ENCODE measurements at places on chromosomes 1 and 21.

DNA sequence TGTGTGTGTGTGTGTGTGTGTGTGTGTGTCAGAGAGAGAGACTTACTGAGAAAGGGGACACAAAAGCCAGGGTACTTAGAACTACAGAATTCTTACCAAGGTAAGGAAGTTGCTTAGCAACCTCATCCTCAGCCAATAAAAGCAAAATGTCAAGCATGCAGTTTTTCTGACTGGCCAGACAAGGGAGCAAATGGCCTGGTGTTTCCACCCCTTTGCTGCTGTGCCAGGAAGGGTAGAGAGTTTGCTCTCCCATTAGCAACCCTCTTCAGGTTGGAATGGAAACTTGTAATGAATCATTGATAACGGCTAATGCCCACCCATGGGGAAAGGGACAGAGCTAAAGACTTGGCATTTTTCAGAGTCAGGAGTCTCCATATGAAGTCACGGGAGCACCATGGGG is 10.6 kb downstream of the RXRG start:
- DNase-seq = no peak

DNA sequence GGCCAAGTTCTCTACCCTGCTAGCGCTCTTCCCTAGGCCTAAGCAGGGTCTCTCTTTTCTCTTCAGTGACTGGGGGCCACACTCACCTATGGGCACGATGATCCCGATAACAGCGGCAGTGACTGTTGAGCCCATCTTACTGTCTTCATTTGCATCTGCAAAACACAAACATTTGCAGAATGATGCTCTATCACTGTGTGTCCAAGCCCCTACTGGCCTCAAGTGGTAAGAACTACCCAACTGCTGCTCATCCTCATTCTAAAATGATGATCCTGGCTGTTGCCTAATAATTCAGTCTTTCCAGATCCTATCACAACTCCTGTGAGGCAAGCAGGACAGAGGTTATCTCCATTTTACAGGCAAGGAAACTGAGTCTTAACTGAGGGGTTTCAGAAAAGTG is 16.7 kb upstream of the MAGOH start:
- DNase-seq = no peak

DNA sequence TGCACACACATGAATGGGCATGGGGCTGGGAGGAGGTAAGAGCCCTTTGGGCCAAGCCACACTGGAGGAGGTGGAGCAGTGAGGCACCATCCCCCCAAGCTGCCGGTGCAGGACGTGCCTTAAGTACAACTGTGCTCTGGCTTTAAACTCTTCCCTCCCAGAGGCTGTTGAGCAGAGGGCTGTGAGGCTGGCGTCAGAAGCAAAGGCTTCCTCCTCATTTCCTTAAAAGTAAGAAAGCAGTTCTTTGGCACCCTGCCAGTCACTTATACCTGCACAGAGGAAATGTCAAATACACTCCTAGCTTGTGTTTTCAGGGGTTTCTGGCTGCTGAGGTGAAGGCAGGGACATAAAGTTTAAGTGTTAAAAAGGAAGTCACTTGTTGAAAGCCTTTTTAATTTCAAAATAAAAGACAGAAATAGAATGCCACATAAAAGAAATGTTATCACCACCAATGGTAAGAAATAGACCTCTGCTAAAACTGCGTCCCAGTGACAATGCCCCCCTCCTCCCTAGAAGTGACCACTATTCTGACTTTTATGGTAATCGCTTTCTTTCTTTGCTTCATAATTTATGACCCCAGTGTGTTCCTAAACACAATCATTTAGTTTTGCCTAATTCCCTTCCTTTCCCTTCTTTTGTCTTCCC is 33.0 kb downstream of the LAMC2 start:
- no peak for DNase-seq

GRCh38 chr1:167158111-167158812 is 62.4 kb upstream of the POU2F1 start:
- no peak for DNase-seq

GRCh38 chr1:156281693-156282478 is 739 bp downstream of the SMG5 start:
- no peak for DNase-seq

- DNase-seq = no peak
Observed at GRCh38 chr1:225963735-225964530, 22.9 kb upstream of the LEFTY2 start.

- DNase-seq = no peak
Observed at GRCh38 chr1:30325085-30325935, 398.1 kb downstream of the MATN1 start.

DNA sequence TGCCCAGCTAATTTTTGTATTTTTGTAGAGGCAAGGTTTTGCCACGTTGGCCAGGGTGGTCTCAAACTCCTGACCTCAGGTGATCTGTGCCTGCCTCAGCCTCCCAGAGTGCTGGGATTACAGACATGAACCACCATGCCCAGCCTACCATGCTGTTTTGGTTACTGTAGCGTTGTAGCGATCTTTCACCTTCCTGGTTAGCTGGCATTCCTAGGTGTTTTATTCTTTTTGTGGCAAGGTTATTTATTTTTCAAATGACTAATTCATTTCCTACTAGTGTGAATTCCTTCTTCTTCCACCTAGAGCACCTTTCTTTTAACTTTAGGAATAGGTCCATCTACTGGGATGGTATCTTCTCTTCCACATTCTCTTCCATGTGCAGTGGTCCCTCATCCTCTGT is 29.3 kb downstream of the TMEM200B start:
- DNase-seq = no peak

DNA sequence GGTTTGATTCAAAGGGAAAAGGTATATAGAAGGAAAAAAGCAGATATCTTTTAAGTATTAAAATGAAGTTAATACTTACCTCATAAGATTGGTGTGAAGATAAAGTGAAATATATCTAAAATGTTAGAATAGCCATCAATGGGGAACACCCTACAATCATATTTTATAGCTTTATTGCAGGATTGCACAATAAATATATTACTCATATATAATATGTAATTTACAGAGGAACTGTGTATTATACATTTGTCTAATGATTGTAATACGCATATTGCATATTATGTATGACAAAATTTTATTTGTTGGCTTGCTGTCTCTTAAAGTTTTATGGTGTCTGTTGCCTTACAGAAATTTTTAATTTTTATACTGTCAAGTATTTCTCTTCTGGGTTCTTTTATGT is 47.8 kb downstream of the UCHL5 start:
- DNase-seq = no peak

- DNase-seq = no peak
Observed at GRCh38 chr1:228544021-228544850, 57.1 kb downstream of the RNF187 start.

DNA sequence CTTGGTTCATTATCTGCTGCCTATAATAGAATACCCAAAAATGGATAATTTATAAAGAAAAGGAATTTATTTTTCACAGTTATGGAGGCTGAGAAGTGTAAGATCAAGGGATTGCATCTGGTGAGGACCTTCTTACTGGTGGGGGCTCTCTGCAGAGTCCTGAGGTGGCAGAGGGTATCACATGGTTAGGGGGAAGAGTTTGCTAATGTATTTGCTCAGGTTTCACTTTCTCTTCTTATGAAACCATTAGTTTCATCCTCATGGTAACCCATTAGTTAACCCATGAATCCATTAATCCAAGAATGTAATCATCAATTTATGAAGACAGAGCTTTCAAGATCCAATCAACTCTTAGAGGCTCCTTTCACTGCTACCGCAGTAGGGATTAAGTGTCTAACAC is 120.6 kb downstream of the DNM3 start:
- no peak for DNase-seq

- no peak for DNase-seq
Observed at GRCh38 chr1:183323849-183324683, 94.1 kb downstream of the NMNAT2 start.

GRCh38 chr1:22471078-22471477 is 19.4 kb downstream of the ZBTB40 start:
- DNase-seq = no peak

DNA sequence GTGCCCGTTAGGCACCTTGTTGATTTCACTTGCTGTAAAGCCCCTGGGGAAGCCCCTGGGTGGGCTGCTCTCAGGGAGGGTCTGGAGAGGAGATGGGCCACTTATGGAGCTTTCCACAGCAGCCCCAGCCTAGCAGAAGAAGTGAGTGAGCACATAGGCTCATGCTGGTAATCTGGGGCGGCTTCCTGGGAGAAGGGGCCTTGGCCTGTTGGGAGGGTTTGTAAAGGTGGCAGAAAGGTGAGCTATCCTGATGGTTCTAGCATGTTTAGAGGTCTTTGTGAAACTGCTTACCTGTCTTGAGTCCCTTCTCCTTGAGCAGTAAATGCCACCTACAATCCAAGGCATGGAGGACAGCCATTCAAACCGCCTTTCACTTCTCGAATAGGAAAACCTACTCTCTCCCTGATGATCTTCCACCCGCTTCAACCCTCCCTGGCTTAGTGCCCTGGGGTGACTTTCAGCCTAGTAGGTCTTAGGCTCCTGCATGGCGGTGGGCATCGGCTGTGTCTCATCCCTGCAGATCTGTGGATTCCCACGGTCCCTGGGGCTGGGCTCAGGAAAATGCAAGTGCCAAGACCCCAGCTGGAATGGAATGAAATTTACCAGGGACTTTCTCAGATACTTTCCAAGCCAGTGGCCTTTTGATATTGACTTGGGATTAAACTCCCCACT is 87.6 kb upstream of the SELENON start:
- DNase-seq = no peak

GRCh38 chr1:241423541-241424479 is 66.8 kb upstream of the RGS7 start:
- DNase-seq = no peak

- no peak for DNase-seq
Observed at GRCh38 chr1:204831186-204831585, 39.5 kb upstream of the NFASC start.

DNA sequence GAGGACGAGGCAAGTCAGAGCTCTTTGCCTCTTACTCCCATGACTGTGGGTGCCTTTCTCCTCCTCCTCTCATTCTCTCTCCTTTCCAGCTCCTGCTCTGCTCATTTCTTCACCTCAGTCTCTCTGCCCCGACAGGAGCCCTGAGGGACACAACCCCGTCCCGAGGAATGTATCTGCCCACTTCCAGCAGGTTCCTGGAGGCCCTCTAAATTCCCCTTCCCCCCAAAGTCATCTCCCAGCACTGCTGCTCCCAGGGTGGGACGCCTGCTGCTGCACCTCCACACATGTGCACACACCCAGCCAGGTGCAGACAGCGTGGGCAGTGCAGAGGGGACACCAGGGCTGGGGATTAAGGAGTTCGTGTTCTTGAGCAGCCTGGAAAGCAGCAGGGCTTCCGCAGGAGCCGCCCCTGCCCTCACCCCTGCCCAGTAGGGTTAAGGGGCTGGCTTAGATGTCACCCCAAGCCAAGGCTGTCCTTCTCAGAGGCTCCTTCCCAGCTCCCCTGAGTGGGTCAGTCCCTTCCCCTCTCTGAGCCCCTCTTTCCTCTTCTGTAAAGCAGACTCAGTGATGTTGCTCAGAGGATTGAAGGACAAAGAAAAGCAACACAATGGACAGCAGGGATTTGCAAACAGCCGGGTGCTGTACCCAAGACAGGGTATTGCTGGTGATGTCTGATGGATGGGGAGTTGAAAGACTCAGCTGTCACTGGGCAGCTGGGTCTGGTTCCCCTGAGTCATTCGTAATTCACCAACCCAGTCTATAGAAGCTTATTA is 346.0 kb downstream of the MATN1 start:
- DNase-seq = no peak

DNA sequence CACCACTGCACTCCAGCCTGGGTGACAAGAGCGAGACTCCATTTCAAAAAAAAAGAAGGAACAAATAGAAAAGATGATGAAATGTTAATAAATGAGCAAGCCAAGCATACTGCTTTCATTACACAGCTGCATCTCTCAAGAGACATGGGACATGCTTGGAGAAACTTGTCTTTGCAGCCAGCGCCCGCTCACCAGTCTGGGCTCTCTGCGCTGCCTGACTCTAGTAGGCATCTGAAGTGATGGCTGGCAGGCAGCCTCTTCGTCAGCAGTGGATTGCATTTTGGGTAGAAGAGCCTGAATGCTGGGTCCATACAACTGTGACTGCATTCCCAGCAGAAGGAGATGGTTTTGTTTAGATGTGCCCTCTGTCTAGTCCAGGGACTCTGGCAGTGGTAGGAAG is 48.0 kb downstream of the IL6R start:
- no peak for DNase-seq

DNA sequence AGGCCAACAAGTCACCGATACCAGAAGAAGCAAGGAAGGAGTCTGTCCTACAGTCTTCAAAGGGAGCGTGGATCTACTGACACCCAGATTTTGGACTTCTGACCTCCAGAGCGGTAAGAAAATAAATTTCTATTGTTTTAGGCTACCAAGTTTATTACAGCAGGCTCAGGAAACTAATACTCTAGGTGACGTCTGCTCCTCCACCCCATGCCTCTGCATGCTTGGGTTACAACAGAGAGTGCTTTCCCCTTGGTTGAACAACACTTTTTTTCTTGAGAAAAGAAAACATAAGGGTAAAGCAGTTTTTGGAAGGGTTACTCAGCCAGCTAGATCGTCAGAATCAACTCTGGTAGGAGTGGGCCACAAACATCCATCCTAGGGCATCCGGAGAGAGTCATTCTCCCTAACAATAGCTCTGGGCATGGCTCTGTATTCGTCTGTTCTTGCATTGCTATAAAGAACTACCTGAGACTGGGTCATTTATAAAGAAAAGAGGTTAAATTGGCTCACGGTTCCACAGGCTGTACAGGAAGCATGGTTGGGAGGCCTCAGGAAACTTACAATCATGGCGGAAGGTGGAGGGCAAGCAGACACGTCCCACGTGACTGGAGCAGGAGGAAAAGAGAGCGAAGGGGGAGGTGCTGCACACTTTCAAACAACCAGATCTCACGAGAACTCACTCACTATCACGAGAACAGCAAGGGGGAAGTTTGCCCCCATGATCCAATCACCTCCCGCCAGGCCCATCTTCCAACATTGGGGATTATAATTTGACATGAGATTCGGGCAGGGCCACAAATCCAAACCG is 22.2 kb upstream of the DNAJC11 start:
- DNase-seq = no peak

DNA sequence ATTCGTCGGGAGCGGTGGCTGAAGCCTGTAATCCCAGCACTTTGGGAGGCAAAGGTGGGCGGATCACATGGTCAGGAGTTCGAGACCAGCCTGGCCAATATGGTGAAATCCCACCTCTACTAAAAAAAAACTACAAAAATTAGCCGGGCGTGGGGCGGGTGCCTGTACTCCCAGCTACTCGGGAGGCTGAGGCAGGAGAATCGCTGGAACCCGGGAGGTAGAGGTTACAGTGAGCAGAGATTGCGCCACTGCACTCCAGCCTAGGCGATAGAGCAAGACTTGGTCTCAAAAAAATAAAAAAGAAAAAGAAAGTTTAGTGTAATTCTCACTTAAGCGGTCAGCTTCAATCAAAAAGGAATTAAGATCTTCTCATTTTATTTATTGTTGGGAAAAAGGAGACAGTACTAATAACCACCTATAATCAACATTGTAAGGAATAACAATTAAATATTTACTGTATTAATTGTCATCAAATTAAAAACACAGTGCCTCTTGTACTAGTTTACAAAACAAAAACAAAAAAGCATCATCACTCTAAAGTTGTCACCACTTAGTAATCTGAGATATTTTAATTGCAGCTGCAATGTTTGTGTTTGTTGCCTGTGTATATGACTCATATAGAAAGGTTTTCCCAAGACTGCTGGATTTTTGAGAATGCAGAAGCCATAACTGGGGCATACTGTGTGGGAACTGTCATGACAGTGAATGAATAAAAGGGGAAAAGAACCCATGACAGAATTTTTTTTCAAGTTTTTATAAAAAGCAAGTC is 3.7 kb downstream of the FBXO42 start:
- DNase-seq = no peak

GRCh38 chr21:45874716-45875415 is 106.7 kb upstream of the COL6A1 start:
- DNase-seq = no peak
